ENCODE measurements at places on chromosomes 2 and 18. TPM values are rescaled to one million over a fixed set of nuclear protein-coding genes. Genes with fewer than 3 reads are reported as not detected.

The TTC32 gene
- 24.5 TPM for total RNA-seq

- no peak for DNase-seq
Observed at GRCh38 chr2:39154944-39155343, 34.1 kb upstream of the SOS1 start.

DNA sequence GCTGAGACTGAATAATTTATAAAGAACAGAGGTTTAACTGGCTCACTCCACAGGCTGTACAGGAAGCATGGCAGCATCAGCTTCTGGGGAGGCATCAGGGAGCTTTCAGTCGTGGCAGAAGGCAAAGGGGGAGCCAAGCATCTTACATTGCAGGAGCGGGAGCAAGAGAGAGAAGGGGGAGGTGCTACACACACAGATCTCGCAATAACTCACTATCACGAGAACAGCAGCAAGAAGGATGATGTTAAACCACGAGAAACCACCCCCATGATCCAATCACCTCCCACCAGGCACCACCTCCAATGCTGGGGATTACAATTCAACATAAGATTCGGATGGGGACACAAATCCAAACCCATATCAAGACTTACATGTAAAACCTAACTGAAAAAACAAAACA lies 17.8 kb upstream of the MATN3 start:
- no peak for DNase-seq

The IL1R1 gene
- 0.40 TPM for total RNA-seq

DNA sequence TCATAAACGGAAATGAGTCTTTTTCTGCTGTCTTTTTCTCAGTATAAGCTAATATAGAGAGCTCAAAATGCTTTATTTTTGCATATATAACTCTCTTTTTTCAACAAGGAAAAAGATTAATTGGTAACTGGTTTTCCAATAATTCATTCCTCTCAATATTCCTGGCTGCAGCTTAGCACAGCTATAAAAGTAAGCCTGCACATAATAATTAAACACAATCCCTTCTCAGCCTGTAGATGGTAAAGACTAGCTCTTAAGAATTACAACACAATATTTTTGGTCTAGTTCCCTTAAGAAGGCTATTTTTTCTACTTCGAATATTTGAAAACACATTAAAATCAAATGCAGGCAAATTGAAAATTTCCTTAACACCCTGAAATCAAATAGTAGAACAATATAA lies 258.0 kb downstream of the DOK6 start:
- no peak for DNase-seq

The UGT1A3 gene
- not detected for total RNA-seq

GRCh38 chr2:222241128-222241870 lies 57.5 kb downstream of the PAX3 start:
- no peak for DNase-seq

GRCh38 chr2:151380580-151381235 lies 23.3 kb downstream of the TNFAIP6 start:
- no peak for DNase-seq

DNA sequence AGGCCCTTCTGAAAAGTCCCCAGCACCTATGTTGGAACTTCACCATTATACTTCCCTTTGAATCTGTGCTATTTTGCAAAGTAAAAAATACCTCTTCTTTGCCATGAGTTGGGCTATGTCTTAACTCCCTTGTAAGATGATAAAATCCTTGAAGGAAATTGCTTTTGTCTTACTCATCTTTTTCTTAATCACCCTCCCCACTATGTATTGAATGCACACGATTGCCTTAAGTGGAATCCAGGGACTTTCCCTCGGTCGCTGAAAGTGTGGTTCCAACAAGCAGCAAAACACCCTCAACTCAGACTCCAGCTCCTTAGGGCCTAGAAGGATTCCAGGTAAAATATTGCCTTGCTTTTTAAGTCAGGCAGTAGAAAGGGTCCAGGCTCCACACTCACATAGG lies 173.2 kb upstream of the ARL4C start:
- no peak for DNase-seq

- peak; percentile 46 for DNase-seq
Observed at GRCh38 chr2:36294316-36294721, 61.3 kb upstream of the CRIM1 start.

- DNase-seq, result no peak
Observed at GRCh38 chr18:11946756-11947155, 34.6 kb upstream of the IMPA2 start.

The ATF2 gene
- total RNA-seq, result 58.4 TPM

DNA sequence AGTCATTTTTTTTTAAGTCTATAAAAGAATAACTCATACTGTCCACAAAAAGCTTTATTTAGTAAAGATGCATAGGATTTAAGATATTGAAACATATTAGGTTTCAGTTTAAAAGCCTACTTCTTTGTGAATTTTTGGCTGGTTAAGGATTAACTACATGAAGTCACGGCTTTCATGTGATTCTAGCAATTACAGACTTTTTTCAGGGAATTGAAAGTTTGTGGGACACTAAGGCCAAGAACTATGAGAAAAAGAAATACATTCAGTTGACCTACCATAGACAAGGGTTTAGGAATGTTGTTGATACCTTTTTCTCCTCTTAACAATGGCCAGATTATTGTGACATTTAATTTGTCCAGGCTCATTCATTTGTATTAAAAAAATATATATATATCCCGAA lies 109.3 kb downstream of the MEIS1 start:
- DNase-seq, result no peak

GRCh38 chr2:227052879-227053278 lies 111.1 kb downstream of the COL4A4 start:
- DNase-seq, result no peak

GRCh38 chr2:121086450-121086849 lies 198.6 kb downstream of the TFCP2L1 start:
- DNase-seq, result no peak

DNA sequence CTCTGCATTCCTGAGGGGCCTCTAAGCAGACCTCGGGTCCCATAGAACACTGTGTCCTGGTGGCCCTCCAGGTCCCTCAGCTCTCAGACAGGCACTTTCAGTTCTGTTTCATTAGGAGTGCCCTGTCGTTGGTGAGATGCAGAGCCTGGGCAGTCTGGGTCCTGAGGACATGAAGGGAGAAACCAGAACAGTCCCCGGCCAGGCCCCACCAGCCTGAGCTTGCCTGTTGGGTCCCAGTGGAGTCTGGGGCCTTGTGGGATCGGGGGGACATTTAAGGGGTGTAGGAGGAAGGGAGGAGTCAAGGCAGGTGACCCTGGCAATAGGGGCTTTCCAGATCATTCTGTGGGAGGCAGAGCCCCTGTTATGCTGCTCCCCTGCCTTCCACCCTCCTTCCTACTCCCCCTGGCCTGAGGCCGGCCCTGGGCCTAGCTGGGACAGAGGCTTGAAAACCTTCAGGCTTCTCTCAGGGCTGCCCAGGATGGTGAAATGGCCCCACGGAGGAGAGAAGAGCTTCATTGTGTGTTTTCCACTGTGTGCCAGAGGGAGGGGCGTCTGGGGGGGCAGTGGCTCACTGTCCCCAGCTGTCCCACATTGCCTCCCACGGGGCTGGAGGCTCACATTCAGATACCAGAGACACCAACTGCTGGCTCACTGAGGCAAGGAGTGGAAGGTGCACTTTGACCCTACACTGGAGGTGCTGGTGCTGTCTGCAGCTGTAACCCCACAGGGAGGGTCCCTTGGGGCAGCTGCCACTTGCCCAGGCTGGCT lies 26.6 kb upstream of the CATIP start:
- DNase-seq, result no peak

GRCh38 chr2:1283020-1283801 lies 130.1 kb upstream of the TPO start:
- no peak for DNase-seq

- no peak for DNase-seq
Observed at GRCh38 chr2:226273440-226273839, 526.2 kb downstream of the IRS1 start.

The SERPINB13 gene
- not detected for total RNA-seq

DNA sequence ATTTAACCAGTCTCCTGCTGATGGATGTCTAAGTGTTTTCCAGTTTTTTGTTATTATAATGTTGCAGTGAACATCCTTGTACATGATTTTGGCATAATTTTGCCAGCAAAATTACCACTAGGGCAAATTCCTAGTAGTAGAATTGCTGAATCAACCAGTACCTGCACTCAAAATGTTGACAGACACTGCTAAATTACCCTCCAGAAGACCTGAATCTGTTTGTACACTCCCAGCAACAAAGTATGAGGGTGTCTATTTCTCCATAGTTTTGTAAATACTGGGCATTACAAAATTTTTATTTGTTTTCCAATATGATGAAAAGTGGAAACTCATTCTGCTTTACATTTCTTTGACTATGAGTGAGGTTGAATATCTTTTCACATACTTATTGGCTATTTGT lies 11.2 kb upstream of the MAT2A start:
- DNase-seq, result no peak

DNA sequence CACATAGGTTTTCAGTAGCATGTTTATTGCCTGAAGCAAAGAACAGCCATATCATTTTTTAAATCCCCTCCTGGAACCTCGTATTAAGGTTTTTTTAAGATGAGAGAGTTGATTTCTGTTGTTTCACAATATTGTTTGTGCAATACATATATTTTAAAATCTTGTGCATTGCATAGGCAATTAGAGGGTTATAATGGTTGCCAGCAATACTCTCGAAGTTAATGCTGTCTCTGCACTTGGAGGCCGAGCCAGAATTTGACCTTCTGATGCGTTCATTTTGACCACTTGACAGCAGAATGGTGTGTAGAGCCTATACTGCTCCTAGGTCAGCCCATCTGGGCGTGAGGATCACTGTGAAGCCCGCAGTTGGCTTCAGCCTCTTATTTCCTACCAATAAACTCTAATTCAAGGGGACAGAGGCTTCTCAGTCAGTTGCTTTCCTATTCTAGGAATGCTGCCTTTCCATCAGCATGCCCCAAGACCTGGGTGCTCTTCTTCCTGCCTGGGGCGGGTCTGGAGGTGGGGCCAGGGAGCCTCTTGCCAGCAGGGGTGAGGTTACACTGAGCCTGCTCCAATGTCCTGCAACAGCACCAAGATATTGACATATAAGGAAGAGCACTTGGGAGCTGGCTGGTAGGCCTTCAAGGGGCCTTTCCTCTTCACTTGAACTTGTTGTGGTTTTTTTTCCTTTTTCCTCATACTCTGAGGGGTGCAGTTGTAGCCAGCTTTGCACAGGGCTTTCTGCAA lies 91.4 kb upstream of the BCL2L11 start:
- no peak for DNase-seq

DNA sequence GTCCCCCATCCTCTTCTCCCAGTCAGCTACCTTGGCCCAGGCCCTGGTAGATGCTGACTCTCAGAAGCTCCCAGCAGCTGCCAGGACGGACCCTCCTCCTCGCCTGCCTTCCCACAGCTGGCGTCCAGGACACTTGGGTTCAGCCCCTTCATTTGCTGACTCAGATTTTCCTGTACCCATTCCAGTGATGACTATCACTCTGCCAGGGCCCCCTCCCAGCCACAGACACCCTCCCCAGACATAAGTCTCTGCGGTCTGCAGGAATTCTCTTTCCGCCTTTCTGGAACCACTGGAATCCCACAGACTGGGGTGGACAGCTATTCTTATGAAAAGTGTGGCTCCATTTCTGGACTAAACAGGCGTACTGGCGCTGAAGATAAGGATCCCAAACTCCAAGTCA lies 260.3 kb upstream of the EPAS1 start:
- DNase-seq, result no peak

GRCh38 chr2:106020032-106020431 lies 174.1 kb downstream of the UXS1 start:
- no peak for DNase-seq

The TAF1B gene
- total RNA-seq, result 29.5 TPM

DNA sequence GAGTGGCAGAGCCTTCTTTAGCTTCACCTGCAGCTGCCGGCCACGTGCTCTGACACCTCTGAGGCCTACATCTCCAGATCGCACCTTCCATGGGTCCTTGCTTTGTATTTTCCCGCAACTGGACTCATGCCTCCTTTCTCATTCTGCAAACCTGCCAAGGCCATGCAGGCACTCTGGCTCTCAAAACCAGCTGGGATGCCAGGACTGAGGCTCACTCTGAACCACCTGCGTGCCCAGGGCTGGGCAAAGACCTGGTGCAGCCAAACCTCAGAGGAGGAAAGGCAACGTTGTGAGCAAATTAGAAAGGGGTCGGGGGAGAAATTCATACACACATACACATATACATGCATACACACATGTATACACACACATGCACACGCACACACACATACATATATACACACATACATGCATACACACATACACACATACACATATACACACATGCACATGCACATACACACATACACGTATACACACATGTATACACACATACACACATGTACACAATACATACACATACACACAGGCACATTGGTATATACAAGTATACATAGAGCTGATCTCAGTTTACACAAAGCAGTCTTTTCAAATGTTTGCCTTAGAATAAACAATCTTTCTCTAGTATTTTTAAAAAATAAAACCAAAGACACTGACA lies 125.2 kb downstream of the RTP5 start:
- DNase-seq, result no peak

GRCh38 chr2:112572005-112572404 lies 12.4 kb upstream of the CHCHD5 start:
- no peak for DNase-seq

DNA sequence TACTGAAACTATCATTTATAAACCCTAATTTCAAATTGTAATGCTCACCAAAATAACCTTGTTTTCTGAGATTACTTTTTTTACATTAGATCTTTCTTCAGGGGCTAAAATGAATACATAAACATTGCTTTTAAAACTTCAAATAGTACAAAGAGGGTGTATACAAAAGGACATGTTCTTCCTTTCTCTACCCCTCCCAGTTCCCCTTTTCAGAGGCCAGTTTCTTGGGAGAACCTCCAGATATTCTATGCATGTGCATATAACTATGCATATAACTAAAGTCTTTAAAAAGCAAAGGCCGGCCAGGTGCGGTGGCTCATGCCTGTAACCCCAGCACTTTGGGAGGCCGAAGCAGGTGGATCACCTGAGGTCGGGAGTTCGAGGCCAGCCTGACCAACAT lies 10.6 kb upstream of the FAM117B start:
- no peak for DNase-seq

GRCh38 chr2:75729861-75730260 lies 19.1 kb upstream of the GCFC2 start:
- DNase-seq, result no peak

DNA sequence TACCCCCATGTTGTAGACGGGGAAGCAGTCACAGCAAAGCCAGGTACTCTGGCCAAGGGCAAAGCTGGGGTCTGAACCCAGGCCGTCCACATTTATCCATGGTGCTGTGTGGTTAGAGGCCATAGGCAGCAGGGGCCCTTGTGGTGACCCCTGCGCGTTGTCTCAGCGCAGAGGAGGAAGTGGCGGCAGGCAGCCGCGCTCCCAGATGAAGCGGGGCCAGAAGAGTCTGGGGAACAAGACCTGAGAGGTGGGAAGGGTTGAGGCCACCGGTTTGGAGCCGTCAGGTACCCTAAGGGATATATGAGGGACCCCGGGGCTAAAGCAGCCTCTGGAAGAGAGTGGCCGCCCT lies 770 bp downstream of the ZNF396 start:
- peak; percentile 56 for DNase-seq

- no peak for DNase-seq
Observed at GRCh38 chr18:54163453-54163852, 61.0 kb downstream of the MBD2 start.

- DNase-seq, result no peak
Observed at GRCh38 chr2:140747665-140748064, 1383.2 kb downstream of the LRP1B start.

GRCh38 chr2:201122276-201122675 lies 6.3 kb downstream of the CFLAR start:
- peak; percentile 63 for DNase-seq

GRCh38 chr2:156581280-156581679 lies 145.1 kb downstream of the GPD2 start:
- DNase-seq, result no peak

- no peak for DNase-seq
Observed at GRCh38 chr2:8922431-8922830, 81.1 kb downstream of the MBOAT2 start.

The CNDP1 gene
- not detected for total RNA-seq

The EGR4 gene
- total RNA-seq, result 0.15 TPM
